ENCODE measurements at places on chromosomes 4 and X.
A peak's percentile ranks its signal among the peaks of the same experiment; 100 is the strongest.

DNA sequence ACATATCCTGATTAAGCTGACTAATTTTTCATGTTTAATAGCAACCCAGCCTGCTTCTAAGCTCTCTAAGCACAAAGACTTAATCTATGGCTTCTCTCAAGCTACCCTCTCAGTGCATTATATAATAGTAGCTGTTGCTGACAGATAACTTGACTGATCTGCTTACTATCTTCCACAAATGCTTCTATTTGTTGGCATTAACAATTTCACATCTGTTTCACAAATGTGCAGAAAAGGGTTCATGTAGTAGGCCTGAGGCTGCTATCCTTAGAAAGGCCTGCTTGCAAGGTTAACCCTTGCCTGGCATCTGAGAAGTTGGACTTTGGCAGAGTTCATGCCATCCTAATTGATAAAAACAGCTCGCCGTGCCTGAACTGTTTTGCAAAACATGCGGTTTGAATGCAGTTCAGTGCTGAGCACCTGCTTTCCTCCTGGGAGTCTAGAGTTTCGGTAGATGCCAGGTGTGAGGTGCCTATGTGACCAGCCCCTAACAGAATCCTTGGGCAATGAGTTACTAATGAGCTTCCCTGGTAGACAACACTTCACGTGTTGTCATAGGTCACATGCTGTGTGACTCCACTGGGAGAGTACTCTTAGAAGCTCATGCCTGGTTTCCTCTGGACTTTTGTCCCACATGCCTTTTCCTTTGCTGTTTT is 68.4 kb downstream of the NSG1 start:
- peak; percentile 43 for DNase-seq

- DNase-seq = peak; percentile 58
These were observed 731 bp upstream of the AMMECR1 start for GRCh38 chrX:110318664-110318968.

DNA sequence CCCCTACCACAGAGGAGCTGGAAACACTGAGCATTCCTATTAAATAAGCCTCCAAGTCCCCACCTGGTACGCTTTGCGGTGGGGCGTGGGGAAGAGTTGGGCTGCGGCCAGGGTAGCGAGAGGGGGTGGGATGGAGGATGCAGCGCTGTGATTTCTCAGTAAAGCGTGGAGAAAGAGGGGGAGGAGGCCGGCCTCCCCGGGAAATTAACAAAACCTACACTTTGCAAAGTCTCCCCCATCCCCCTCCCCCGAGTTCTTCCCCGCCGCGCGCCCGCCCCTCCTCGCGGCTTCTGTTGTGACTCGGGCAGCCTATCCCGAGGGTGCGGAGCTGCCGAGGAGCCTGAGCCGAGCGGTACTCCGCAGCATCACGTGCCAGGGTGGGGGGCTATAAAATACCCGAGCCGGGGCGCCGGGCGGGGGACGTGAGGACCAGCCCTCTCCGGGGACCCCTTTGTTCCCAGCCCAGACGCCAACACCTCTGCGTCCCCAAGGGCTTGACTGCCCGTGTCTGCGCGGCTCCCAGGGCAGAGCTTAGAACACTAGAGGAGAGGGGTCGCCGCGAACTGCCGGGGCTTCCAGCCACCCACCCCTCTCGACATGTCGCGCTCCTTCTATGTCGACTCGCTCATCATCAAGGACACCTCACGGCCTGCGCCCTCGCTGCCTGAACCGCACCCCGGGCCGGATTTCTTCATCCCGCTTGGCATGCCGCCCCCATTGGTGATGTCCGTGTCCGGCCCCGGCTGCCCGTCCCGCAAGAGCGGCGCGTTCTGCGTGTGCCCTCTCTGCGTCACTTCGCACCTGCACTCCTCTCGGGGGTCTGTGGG is at the start of gene GSX2:
Gene GSX2 (plus strand): TSS at position 416 of the 827 bp plus-strand sequence. CDS start 182 bp downstream, at position 598.
- DNase-seq = no peak

DNA sequence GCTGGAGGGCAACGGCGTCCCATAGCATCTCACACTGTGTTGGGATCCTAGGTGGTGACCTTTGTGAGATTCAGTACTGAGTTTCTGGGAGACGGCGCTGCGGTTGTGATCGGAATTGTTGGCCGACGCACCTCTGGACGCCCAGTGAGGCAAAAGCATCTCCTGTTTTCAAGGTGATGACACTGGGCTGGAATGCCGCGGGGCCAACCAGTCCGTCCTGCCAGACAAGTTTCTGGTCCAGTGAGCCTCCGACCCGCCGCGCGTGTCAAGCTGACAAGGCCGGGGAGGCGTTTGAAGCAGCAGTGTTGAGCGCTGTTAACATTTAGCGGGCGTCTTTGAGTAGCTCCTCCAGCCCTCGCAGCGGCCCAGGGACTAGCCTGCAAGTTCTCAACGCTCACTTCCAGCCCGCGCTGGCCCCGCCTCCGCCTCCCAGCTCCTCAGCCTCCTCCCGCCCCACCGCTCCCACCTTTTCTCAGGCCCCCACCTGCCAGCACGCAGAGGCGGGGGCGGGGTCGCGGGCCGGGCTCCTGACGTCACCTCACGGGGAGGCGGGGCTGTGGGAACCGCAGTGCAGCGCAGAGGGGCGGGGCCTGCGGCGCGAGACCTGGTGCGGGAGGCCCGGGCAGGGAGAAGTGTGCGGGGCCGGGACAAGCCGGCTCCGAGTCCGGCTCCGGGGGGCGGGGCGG is 482 bp upstream of the CDS1 start:
- peak; percentile 91 for DNase-seq

- DNase-seq = no peak
These were observed 770 bp upstream of the TIGD2 start for GRCh38 chr4:89110541-89110985.

DNA sequence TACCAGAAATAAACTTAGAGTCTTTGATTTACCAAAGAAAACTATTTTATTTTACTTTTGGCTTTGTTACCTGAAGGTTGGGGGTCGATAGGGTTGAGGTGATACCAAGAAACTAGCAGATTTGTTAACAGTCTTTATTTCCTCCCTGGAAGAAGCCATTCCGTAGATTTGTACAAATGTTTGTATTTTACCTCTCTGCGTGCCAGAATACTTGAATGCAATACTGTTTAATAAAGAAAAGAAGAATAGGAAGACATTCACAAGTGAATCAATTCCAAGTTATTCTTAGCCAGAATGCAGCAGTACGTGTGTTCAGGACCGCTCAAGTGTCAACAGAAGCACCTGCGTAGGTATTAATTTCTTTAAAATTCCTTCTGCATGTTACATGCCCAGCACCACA is 260.3 kb upstream of the TENM3 start:
- no peak for DNase-seq

DNA sequence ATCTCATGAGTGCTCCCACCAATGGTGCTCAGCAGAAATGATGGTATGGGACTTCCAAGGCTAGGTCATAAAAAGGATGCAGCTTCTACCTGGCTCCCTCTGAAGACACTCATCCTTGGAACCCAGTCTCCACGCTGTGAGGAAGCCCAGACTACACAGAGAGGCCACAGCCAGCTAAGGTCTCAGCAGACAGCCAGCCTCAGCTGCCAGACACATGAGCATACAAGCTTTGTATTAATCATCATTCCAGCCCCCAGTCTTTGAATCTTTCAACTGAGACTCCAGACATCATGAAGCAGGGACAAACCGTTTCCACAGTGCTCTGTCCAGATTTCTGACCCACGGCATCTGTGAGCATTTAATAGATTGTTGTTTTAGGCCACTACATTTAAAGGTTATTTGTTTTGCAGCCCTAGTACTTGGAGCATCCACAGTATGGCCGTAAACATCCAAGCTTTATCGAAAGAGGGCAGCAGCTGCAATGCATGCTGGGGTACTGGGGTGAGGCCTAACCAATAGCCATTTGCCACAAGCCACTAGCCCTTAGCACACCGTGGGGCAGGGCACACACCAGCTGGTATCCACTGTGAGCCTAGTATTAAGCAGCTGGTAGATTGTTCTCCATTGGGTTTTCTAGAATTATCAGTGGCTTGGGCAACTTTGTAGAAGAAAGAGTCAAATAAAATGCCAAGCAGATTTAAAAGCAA is 449.1 kb downstream of the BCOR start:
- no peak for DNase-seq

DNA sequence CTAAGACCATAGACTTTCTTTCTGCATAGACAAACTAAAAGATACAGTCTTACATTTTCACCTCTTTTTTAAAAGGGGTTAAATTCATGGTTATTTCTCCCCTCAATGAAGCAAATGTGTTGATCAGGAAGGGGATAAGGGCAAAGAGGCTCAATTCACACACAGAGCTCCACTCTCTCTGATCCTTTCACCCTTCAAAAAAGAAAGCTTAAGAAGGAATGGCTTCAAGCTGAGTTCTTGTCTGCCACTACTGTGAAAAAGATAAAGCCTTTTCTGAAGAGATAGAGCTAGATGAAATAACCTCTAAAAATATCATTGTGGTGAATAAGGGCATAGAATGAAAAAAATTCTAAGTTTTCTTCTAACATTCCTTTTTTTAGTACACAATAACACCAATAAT is 28.3 kb downstream of the SEPSECS start:
- DNase-seq = no peak

GRCh38 chrX:48569958-48570357 is 4.3 kb upstream of the RBM3 start:
- DNase-seq = no peak

- DNase-seq = no peak
These were observed 71.1 kb upstream of the SCOC start for GRCh38 chr4:140302151-140302859.

GRCh38 chrX:33970028-33970967 is 161.8 kb downstream of the FAM47A start:
- DNase-seq = peak; percentile 8

- no peak for DNase-seq
These were observed at the start of gene TRIM61 for GRCh38 chr4:164977243-164978164. Gene TRIM61, minus strand, starts transcription at chr4:164977657. Its CDS starts 7,655 bp downstream, at chr4:164970002.

DNA sequence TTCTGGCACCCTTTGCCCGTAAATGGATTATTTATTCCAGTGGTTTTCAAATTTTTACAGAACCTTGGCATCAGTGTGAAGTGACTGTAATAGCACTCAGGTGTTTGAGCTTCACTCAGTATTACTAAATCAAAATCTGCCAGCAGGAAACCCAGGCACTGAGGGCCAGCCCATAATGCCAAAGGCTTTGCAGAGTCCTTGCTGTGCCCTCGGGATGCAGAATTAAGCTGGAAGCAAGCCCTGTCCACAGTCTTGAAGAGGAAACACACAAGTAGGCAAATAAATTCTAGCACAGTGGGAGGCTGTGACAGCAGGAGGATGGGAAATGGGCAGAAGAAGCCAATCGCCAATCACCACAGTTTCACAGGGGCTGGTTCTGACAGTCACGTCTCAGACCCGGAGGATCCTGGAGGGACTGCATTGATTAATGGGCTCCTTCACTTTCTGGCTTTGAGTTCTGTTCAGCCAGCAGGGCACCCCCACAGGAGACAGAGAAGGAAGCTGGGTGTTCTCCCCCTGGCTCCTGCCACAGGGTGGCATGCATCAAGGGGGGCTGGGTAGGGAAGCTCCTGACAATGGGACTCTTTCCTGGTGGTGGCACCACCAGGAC is 138.8 kb downstream of the MTNR1A start:
- no peak for DNase-seq

DNA sequence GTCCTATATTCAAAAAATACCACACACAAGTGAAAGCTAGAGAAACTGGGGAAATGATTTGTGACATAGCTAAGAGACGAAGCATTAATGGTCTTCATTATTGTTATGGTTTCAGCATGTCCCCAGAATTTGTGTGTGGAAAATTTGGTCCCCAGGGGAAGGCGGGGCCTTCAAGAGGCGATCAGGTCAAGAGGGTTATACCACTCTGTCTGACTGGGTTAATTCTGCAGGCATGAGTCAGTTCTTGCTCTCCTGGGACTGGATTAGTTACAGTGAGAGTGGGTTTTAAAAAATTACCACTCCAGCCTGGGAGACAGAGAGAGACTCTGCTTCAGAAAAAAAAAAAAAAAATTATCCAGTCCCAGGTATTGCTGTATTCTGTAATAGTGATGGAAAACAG is 2.1 kb upstream of the MTNR1A start:
- no peak for DNase-seq

DNA sequence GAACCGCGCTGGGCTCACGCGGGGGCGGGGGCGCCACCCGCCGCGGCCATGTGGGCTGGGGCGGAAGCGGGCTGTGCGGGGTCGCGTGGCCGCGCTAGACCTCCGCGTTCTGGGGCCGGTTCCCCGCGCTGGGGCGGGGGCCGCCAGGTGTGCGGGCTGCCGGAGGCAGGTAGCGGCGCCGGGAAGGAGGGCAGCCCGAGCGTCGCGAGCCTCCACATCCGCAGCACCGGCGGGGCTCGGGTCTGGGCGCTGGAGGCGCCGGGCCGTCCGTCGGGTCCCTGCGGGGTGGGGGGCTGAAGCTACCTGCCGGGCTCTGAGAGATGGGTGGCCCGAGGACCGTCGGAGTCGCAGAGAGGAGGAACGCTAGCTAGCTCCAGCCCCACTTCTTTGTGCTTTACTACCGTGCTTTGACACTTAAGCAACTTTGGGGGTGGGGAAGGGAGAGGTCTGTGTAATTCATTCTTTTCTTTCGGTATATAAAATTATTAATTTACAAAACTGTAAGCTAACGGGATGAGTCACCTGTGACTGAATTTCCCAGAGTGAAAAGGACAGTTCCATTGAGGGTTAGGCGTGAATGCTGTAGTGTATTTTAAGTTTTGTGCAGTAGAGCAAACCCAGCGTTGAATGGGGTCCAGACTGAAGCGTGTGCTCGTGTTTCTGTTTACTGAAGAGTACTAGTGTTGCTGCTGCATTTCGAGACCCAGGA is 689 bp downstream of the METAP1 start:
- DNase-seq = peak; percentile 21

- no peak for DNase-seq
These were observed 8.5 kb upstream of the GPR50 start for GRCh38 chrX:151167791-151168345.

GRCh38 chr4:27928761-27929540 is 1068.3 kb downstream of the STIM2 start:
- no peak for DNase-seq

DNA sequence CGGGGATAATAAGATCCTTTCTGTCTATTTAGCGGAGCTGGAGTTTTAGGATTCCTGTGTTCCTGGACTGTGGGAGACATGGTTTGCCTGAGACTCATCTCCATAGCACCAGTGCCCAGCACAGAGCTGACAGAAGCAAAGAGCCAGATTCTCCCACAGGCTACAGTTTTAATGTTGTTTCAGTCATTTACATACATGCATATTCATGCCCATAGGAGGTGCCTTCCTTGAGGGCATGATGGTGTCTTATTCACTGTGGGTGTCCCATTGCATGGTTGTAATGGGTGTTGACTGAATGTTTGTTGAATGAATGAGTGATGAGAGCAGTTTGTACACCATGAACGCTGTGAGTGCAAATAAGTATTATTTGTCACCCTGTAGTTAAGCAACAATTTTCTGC is 260.6 kb downstream of the EVC2 start:
- no peak for DNase-seq

GRCh38 chr4:59553721-59554091 is 1646.4 kb upstream of the ADGRL3 start:
- DNase-seq = no peak

GRCh38 chr4:1192493-1193205 is 20.3 kb upstream of the SPON2 start:
- DNase-seq = no peak

DNA sequence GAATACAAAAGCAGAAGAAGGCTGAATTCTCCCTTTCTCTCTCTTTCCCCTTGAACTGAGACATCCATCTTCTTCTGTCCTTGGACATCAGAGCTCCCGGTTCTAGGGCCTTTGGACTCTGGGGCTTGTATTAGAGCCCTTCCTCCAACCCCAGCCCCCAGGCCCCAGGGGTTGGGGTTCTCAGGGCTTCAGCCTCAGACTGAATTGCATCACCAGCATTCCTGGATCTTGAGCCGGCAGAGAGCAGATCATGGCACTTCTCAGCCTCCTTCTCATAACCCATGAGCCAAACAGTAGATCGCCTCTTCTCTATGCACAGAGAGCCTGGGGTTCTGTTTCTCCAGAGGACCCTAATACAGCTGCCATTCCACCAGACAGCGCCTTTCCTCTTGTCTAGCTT is 25.3 kb upstream of the CLDN24 start:
- DNase-seq = no peak

- peak; percentile 64 for DNase-seq
These were observed 73.1 kb downstream of the WFS1 start for GRCh38 chr4:6342530-6343293.
